ENCODE measurements at places on chromosomes 2 and 18.

DNA sequence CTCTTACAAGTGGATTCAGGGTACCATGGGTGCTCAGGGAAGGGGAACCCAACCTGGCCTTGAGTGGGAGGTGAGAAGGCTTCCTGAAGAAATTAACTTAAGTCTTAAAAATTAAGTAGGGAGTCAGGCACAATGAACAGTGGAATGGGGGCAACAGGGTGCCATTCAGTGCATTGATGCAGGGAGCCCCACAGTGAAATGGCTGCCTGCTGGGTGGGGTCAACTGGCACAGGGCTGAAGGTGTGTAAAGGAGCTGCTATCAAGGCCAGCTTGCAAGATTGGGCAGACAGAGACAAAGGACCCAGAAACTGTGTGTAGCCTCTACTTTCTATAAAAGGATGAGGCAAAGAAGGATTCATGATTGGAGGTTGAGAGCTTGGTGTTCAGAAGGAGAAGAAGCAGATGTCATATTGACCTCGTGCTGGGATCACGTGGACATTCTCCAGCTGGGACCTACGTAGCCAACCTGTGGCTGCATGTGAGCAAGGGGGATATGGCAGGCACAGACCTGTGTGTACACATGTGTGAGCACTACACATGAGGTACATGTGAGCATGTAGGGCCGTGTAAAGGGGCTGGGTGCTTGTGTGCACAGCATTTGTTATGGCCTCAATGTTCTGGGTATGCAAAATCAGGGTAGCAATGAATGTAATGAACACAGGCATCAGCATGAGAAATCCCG, 209.5 kb upstream of the HAAO start:
- no peak for DNase-seq

DNA sequence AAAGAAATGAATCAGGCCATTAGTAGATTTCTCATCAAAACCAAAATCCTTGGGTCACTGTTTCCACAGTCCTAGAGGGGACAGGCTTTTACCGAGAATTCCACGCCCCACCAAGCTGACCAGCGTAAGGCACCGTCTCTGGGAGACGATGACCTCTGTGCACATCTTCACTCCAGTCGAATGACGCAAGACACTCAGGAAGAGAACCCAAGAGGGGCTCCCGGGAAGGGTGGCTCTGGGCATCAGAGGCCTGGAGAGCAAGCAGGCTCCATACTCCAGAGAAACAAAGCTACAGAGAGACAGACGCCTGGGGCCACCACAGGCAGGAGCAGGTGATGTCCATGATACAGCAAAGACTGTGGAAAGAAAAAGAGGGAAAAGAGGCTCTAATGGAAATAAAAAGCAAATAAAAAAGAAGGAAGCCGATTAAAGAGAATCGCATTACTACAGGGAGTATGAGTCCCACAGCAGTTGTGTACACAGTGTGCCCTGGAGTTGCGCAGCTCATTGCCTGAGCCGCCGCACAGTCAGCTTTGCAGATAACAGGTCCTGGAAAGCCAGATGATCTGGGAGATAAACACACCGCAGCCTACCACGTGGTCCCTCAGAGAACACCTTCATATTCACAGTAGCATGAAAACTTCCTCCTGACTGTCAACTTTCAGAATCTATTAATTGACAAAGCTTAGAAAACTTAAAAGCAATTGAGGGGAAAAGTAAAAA, 572.7 kb upstream of the SALL3 start:
- no peak for DNase-seq

DNA sequence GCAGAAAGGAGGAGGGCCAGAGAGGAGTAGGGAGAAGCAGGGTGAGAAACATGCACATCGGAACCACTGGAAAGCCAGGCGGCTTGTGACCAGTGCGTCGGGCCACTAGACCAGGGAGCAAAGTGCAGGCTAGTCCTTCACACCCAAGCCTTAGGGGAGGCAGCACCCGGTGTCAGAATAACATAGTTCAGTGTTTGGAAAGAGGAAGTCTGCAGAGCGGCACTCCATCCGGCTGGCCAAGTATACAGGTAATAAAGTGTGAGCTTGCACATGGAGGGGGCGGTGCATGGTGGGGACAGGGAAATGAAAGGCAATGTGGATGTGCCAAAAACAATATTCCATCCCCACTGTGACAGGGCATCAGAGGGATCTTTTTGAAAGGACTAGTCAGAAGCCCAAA, 69.7 kb downstream of the ZNF521 start:
- DNase-seq = no peak

- no peak for DNase-seq
Measured at GRCh38 chr2:84855731-84856130, 25.2 kb downstream of the TRABD2A start.

DNA sequence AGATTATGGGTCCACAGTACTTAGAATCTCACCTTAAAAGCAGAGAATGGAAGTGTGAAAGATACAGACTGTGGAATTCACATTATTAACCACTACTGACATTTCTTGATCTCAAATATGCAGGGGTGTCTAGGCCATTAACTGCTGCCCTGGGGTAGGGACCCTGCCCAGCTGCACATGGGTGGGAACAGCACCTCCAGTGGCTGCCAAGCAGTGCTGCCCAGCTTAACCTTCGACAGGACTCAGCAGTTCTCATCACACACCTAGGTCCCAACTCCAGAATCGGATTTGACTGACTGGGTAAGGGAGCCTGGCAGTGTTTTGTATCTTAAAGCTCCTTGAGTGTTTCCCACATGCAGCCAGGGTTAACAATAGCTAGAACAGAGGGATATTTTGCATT, 14.9 kb downstream of the ERFE start:
- DNase-seq = no peak
